A673 (cell line): ENCODE measurements at places on chromosomes 13 and 19. TPM values are rescaled to one million over a fixed set of nuclear protein-coding genes. Genes with fewer than 3 reads are reported as not detected.

NLRP5 gene
- not detected in 2 replicates for total RNA-seq

CALR3 gene
- not detected in 2 replicates for total RNA-seq

GRCh38 chr19:37964109-37964508, 57.1 kb downstream of the SIPA1L3 start:
- no peak for DNase-seq

- no peak for DNase-seq
Observed at GRCh38 chr13:92177966-92178365, 779.5 kb downstream of the GPC5 start.

PSG6 gene
- not detected in 2 replicates for total RNA-seq

GRCh38 chr13:48505012-48505411, 27.9 kb downstream of the RCBTB2 start:
- DNase-seq = no peak

- DNase-seq = no peak
Observed at GRCh38 chr13:22848539-22849052, 332.2 kb upstream of the SGCG start.

- peak; percentile 76 for DNase-seq
Observed at GRCh38 chr19:48975947-48976847, 11.1 kb downstream of the FTL start.

DNA sequence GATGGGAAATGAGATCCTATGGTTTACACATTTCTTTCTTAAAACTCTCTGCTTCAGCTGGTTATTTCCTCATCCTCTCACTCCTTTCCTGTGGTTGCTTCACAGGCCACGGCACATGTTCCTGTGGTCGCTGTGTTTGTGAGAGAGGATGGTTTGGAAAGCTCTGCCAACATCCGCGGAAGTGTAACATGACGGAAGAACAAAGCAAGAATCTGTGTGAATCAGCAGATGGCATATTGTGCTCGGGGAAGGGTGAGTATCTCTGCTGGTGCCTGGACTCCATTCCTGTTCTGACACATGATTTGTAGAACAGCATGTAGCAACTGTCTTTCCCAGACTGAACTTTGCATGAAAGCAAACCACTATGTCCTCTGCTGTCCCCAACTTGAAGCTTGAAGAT, 254.2 kb downstream of the ITGBL1 start:
- peak; percentile 71 for DNase-seq

DNA sequence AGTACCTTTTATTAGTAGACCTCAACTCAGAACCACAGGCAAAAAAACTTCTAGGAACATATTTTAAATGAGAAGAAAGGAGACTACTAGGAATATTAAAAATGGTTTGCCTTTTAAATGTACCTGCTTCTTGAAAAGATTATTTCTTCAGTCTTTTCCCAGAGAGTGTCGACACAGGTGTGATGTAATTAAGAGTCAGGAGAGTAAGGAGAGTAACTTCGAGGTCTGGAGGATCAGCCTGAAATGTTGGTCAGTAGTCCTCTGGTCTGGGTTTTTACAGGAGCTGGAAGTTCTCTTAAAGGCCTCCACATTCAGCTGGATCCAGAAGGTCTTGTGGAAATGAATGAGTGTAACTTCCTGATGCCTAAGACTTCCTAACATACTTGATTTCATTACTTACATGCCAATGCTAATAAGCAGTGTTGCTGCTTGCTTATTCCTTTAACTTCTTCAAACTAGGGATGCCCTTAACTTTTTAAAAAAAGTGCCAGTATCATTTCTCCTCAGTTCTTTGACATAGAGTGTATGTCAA, at the start of gene KCTD4:
KCTD4 (minus strand) TSS at position 345 of the 532 bp plus-strand sequence. CDS start 6,478 bp downstream, outside the sequence.
- DNase-seq = no peak

KCNK6 gene
- total RNA-seq = 0.11 TPM in 1 of 2 replicates, not detected in the other

DNA sequence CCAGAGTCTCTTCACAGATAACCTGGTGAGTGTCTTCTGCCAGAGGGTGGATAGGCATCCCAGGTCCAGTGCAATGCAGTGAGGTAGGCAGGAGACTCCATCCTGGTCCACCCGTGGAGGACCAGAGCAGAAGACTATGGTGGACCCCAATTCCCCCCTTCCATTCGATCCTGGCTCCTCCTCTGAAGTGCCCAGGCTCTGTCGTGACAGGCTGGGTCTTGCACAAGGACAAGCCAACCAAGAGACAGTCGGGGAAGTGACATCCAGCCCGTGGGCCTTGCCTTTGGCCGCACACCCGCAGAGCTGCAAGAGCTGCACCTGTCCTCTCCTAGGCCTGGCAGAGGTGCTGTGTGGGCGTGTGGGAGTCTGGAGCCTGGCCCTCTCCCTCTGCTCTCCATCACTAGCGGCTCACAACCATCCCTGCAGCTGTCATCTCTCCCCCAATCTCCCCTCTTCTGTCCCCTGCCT, 3.1 kb downstream of the ZNF784 start:
- DNase-seq = no peak

DNA sequence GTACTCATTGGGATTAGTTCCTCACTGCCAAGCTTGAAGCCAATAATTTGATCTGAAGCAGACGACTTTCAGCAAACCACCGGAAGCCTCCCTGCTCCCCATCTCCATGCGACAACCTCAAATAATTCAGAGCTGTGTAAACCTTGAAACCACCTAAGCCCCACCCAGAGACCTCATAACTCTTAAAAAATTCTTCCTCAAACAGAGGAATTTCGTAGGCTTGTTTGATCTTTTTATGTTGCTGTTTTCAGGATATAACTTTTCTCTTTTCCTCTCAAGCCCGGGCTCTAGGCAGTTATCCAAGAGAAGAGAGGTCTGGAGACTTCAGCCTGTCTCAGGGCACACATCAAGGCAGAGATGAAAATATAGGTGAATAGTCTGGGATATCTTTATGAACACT, 311.6 kb downstream of the KCNRG start:
- DNase-seq = no peak

VSTM2B gene
- total RNA-seq = not detected in 2 replicates
